ENCODE measurements at places on chromosomes 16 and 17.

DNA sequence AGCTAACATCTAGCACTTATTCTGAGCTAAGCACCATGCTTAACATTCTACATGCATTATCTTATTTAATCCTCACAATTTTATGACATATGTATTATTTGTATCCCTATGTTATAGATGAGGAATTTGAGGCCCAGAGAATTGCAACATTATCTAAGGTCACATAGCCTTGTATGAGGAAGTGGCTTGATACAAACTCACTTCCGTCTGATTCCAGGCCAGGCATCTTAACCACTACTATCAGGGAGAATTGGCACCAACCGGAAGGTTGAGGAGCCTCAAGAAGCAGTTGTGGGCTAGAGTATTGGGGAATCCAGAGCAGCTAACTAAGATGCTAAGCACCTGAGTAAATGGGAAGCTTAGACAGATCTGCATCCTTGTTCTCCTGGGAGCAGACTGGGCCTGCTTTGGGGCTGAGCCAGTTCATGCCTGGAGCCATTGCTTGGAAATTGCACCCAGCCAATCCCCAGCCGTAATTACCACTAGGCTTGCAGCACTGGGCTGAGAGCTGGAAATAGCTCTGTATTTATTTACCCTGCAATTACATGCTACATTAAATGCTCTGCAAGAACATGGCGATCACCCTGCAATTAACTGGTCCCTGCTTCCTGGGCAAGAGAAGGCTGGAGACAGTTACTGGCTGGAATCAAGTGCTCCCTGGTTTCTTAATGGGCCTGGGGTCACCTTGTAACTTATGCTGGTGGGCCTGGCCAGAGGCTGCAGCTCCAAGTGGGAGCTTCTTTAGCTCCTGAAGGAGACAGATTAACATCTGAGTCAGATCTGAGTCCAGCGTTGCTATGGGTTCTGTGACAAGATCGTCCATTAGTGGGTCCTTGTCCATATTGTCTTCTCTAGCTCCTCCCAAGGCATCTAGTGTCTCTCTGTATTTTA lies 273.1 kb upstream of the CCL2 start:
- DNase-seq = no peak

DNA sequence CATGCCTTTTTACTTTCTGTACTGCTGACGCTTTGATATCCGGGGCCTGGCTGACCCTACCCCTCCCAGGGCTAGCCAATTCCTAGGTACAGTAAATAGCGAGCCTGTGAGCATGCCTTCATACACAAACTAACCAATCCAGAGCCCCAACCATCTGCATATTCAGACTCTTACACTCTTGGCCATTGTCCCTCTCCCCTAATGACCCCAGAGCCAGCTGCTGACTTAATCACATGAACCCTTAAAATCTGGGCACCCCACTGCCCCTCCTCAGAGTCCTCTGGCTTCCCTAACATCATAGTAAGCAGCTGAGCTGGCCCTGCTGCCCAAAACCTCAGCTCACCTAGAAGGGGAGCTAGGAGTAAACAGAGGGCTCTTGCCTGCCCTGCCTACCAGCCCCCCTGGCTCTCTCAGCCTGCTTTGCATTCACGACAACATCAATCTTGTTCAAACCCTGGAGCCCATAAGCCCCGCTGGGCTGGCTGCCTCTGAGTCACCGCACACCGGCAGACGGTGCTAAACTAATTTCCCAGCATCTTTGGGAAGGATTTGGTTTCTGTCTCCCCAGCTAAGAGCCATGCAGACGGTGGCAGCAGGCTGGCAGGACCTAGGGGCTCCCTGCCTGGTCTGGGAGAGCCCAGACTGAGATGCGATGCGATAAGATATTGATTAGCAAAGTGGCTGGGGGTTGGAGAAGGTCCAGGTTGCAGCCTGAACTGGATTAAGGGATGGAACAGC lies 63.2 kb downstream of the CLEC19A start:
- DNase-seq = no peak

GRCh38 chr17:59381716-59382570 lies 50.5 kb downstream of the YPEL2 start:
- no peak for DNase-seq

DNA sequence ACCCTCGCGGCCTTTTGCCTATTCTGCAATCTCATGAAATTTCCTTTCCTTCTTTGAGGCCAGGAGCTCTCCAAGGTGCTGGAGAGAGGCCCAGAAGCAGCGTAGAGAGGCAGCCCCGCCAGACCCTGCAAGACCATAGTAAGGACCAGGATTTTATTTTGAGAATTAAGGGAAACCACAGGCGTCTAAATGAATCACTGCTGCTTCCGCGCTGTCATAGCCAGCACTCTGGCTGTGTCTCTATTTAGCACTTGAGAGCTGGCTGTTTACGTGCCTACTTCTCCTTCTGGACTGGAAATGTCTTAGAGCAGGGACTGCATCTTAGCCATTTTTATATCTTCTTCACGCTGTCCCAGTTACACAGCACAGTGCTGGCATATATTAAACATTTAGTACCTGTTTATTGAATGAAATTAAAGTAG lies 37.6 kb upstream of the PIRT start:
- peak; percentile 1 for DNase-seq

GRCh38 chr16:1830213-1830612 lies 3.2 kb downstream of the FAHD1 start:
- no peak for DNase-seq

DNA sequence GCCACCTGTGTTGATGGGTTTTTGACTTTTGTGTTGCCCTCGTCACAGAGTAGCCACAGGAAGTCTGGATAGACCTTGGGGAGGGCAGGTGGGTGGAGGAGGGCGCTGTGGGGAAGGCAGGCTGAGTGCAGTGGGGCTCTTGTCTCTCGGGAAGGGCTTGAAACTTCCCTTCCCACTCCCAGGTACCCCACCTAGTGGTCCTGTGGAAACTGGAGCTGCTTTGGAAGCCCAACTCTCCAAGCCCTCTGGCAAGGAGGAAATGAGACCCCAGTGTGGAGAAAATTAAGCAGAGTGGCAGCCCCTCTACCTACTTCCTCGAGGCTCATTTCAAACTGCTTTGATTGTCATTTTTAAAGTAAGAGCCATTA lies 9.2 kb downstream of the CA5A start:
- no peak for DNase-seq

GRCh38 chr16:54846766-54847165 lies 83.9 kb upstream of the IRX5 start:
- peak; percentile 1 for DNase-seq

- no peak for DNase-seq
Measured at GRCh38 chr17:9414471-9414870, 161.1 kb downstream of the STX8 start.

DNA sequence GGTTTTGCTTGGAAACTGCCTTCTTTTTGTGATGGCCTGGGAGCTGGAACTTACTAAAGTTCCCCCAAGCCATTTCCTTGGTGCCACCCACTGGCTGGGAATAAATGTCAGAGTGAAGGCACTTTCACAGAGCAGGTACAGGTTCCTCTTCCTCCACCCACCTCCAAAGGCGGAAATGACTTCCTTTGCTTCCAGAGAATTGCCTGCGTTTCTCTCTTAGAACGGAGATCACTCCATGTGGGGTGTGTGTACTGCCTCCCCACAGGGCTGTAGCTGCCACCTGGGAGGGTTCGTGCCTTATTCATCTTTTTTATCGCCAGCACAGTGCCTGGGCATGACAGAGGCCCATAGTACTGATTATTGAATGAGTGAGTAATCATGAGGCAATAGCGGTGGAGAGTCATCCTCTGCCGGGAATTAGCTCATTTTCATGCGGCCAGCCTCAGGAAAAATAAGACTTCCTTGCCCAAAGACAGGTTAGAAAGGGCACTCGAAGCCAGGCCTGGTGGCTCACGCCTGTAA lies 32.2 kb upstream of the HAS3 start:
- peak; percentile 90 for DNase-seq

GRCh38 chr17:12580640-12581039 lies 85.0 kb upstream of the MYOCD start:
- DNase-seq = peak; percentile 53

- DNase-seq = no peak
Measured at GRCh38 chr16:88003736-88004135, 52.5 kb downstream of the BANP start.

GRCh38 chr16:80019395-80019794 lies 418.9 kb upstream of the MAF start:
- no peak for DNase-seq

DNA sequence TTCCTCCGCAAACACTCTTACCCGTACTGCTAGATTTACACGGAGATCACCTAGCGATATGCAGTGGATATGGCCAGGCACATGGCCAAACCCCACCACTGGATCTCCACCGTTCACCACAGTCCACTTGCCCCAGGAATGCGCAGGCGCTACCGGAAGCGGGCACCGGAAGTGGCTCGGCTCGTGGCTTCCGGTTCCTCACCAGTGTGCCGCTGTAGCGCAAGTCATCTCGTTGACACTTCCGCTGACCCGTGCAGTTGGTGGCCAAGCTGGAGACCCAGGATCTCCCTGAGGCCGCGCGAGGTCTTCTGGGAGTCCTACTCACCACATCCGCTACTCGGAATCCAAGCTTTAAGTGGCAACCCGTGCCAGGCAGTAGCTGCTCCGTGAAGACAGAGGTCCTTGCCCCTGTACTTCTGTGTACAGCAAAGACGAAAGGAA lies 11.5 kb downstream of the ZNF597 start:
- peak; percentile 52 for DNase-seq

GRCh38 chr17:37744961-37745800 lies at the start of gene HNF1B:
TSS of gene HNF1B (minus strand) at chr17:37745059. CDS start at chr17:37744884, 175 bp downstream.
- DNase-seq = no peak

- peak; percentile 74 for DNase-seq
Measured at GRCh38 chr16:81608523-81609209, 164.1 kb downstream of the CMIP start.

GRCh38 chr17:60149691-60150582 lies at the start of gene CA4:
TSS of gene CA4 (plus strand) at chr17:60149973. CDS start at chr17:60150035, 62 bp downstream.
- no peak for DNase-seq

DNA sequence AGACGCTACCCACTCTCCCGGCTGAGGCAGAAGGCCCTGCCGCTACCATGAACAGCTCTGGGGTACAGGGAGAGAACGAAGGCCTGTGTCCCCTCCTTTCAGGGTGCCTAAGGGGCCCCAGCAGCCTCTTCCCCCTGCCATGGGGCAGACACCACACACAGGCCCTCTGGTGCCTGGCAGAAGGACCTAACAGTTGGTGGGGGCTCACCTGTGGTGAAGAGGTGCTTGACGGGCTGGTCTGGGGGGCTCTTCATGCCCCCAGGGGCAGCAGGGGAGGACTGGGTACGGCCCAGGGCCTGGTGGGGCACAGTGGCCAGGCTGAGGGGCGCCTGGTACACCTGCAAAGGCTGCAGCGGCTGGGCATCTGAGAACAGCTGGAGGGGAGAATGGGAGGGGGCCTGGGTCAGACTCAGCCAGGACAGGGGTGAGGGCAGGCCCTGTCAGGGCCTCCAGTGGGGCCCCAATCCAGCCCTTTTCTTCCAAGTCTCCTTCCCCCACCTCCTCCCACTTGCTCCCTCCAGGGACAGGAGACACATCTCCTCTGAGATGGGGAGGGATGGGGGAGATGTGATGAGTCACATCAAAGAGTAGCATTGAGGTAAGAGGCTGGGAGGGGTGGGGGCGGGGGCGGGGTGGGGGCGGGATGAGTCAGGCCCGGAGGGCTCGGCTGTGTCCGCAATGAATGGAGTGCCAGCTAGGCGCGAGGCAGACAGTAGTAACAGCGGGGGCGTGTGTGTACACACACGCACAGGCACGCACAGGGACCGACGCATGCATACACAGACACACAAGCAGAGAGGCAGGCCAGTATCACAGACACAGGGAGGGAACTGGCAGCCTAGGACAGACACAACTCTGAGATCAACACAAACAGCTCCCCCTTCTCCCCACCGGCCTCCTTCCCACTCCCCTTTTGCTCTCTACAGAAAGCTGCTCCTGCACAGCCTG lies 16.1 kb downstream of the G6PC3 start:
- DNase-seq = peak; percentile 82

DNA sequence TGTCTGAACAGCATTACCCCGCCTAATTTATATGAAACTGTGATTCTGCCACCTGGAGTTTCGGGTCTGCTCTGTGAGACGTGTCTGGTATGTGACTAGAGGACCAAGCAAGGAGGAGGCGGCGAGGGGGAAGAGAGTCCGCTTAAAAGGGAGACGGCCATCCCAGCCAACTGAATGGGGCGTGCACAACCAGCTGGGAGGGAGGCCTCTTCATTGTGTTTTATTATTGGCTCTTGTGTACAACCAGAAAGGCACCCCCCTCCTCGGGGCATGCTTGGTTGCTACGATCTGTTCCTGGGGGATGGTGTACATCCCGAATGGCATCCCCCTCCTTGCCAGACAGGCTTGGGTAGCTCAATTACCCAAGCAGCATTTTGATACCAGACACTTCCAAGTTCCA lies 384.5 kb upstream of the SALL1 start:
- DNase-seq = no peak

DNA sequence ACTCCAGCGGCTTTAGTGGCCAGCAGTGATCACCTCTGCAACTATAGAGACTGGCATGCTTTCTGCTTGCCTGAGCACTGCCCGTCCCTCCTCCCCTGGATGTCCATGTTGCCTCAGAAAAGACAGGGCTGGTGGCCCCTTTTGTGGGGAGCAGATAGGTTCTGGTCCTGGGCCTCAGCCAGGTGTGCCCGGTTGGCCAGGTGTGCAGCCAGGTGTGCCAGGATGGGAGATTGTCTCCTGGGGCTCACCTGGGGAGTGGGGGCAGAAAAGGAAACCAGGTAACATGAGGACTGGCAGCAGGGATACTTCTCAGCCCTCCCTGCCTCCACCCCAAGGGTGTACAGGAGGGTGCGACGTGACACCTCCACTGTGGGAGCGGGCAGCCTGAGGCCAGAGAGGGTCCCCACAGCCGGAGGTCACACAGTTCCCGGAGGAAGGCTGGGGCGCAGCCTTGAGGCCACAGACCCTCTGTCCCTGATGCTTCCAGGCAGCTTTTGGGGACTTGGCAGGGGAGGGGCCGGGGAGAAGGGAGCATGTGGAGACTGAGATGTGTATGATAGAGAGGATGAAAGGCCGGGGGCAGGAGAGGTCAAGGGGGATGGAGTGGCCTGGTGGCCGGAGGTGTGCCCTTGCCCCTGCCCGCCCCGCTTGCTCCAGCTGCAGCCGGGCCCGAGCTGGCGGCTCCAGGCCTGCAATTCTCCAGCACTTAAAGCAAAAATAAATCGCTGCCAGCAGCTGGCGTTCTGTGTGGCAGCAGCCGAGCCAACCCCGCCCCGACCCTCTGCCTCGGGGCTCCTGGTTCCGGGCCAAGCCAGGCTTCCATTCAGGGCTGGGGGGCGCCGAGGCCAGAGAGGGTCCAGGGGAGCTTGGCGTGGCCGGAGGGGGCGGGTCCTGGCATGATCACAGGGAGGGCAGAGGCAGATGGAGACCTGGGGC lies 6.7 kb downstream of the KCNJ12 start:
- no peak for DNase-seq

GRCh38 chr17:78838574-78839005 lies 2.0 kb downstream of the USP36 start:
- no peak for DNase-seq

DNA sequence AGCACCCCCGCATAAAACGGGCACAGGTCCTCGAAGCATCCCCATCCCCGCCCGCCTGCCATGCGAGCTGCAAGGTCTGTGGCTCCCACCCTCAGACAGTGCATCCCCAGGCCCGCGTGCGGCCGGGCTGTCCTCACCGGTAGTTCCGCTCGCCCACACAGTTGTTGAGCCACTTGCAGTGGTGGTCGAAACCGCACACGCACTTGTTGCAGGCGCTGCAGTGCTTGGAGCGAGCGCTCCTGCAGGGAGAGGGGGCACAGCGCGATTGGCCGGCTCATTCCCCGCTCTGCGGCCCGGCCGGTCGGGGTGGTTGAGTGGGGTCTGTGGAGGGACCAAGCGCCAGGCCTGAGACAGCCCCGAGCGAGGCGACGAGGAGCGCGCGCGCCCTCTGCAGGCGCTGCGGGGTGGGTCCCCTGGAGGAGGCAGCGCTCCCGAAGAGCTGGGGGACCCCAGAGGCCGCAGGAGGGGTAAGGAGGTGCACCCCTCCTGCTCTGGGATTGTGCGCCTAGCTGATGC lies 6.0 kb upstream of the TPPP3 start:
- DNase-seq = peak; percentile 17
